NCI-H446 (cell line): ENCODE measurements at places on chromosomes 1 and 21.

- DNase-seq, result no peak
Observed at GRCh38 chr1:153598309-153599172, 14.4 kb downstream of the S100A16 start.

DNA sequence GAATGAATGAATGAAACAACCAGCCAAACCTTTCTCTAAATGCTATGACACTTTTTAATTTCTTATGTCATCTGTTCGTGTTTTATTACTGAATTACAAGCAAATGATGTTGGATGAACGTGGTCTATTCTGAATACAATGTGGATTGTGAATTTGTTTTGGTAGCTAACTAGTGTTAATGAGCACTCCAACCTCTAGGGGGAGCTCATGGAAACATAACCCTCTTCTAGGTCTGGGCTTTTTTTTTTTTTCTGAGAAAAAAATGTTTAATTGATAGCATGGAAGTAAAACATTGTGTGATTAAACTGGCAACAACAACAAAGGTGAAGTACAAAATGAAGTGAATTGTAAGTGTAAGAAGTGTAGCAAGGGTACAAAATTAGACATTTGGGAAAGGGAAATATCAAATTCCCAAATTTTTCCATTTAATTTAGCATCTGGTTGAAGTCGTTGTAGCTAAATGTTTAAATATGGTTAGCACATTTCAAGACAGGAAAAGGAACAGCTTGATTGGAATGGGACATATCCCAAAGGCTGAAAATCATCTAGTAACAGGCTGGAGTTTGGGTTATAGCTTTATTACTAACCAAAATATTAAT lies 42.6 kb upstream of the PTGS2 start:
- peak; percentile 28 for DNase-seq

DNA sequence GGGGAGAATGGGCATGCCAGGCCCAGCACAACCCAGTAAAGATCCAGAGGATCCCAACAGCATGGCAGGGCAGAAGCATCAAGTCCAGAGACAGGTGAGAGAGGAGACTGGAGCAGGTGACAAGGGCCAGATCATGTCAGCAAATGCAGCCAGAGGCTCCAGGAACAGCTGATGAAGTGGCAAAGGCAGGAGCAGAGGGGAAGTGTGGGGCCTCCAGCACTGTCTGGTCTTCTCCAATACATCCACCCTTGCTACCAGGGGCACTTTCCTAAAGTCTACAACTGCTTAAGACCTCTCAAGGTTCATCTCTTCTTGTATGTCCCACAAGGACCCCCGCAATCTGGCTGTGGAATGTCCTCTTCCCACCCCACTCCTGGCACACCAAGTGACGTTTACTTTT lies 17.4 kb downstream of the FAM163A start:
- no peak for DNase-seq

- no peak for DNase-seq
Observed at GRCh38 chr1:241624935-241625334, 15.2 kb downstream of the CHML start.

GRCh38 chr1:248243204-248243603 lies 12.0 kb downstream of the OR2M4 start:
- DNase-seq, result no peak

DNA sequence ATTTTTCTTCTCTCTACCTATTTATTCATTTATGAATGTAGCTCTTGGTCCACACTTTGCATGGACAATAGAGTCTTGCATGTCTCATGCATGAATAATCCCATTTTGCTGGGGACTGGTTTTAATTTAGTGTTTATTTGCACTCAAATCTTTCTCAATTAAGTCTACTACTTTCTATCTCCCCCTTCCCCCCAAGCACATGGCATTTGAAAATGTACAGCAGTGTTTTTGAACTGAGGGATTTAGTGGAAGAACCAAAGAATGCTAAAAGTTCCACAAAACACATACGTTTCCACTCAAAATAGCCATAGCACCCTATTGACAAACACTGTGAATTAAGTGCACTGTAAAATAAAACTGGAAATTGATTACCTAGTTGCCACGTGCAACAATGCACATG lies 119.5 kb upstream of the USH2A start:
- DNase-seq, result no peak

- DNase-seq, result no peak
Observed at GRCh38 chr1:38815903-38816627, 43.5 kb downstream of the RRAGC start.

GRCh38 chr1:232386294-232386693 lies 243.6 kb downstream of the SIPA1L2 start:
- DNase-seq, result no peak

DNA sequence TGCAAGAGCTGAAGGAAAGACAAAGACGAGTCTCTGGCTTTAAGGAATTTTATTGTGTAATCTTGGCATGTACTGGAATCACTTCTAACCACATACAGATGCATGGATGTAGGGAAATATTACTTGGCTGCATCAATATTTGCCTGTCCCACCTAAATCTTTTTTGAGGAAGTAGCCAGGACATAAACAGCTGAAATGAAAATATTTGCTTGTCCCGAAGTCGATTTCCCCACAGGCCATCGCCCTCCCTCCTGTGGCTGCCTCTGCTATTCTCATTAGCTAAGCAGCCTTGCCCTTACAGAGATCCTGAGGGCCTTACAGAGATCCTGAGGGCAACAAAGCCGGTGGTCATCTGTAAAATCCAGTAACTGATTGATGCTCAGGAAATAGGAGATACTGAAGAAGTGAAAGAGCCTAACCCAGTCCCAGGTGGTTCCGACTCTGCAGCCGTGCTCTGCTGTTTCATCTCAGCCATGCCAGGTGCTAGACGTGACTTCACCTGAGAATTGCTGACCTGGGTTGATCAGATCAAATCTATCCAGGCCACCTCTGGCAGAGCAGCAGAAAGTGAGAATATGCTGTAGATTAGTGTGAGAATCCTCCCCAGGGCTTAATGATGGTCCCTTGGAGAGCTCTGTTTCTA lies 25.5 kb downstream of the MAN1C1 start:
- no peak for DNase-seq

DNA sequence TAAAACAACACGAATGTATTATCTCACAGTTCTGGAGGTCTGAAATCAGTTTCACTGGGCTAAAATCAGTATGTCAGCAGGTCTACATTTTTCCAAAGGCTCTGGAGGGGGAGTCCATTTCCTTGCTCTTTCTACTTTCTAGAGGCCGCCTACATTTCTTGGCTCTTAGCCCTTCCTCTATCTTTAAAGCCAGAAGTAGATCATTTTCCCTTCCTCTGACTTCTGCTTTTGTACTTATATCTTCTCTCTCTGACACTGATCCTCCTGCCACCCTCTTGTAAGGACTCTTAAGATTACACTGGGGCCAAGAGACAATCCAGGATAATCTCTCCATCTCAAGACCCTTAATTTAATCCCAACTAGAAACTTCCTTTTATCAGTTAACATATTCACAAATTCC lies 41.4 kb downstream of the MSH4 start:
- DNase-seq, result no peak

DNA sequence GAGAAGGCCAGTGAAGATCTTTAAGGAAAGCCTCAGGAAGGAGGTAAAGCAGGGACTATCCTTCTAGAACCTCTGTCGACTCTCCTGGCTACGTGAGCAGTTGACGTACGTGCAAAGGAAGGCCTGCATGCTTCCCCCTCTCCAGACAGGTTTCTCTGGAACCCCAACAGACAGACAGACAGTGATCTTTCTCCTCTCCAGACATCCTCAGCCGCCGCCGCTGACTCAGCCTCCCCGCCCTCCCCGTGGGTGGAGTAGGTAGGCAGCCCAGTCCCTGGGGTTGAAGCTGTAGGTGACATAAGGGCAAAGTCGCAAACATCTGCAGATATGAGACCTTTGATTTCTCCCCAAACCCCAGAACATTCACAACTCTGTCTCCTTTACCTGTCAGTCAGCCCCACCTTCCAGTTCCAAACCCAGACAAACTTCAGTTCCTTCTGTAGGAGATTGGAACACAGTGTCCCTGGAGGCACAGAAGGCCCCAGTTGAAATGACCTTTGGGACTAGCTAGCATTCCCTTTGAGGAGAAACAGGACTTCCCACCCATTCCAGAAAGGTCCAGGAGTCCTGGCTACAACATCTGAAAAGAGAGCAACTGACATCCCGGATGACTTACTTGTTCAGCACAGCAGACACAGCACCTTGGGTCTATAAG lies 146.0 kb upstream of the JUN start:
- no peak for DNase-seq

- no peak for DNase-seq
Observed at GRCh38 chr1:206445116-206445515, 25.2 kb upstream of the IKBKE start.

- no peak for DNase-seq
Observed at GRCh38 chr21:36477559-36477958, 2.4 kb downstream of the CLDN14 start.

- DNase-seq, result no peak
Observed at GRCh38 chr1:76961820-76962207, 94.5 kb downstream of the ST6GALNAC5 start.

DNA sequence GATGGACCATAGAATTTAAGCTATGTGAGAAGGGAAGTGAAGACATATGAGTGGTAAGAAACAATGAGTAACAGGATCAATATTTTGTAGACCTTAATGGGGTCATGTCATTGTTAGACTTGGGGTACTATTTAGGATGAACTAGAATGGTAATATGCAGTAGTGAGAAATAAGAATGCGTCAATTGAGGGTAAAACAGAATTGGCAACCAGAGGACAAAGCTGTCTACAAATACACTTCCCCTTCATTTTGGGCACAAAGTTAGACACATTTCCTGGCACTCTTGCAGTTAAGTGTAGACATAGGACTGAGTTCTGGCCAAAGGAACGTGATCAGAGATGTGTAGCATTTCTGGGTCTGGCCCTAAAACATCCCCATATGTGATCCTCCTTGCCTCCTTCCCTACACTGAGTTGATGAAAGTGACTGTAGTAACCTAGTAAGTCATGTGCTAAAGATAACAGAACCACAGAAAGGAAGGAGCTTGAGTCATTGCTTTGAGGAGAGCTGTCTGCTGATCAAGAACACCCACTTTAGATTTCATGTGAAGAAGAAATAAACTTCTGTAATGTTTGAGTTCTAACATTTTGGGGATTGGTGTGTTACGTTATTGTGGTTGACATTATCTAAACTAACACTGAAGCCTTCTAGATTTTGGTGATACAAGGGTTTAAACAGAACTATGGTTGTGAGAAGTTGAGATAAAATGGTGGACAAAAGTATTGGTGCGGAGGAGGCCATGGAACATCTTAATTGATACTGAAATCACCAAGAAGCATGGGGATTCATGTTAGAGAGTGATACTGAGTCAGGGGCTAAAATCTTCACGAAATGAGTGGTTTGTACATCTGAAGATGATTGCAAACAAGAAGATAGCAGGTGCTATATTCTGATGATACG lies 41.7 kb downstream of the CD55 start:
- no peak for DNase-seq

GRCh38 chr1:13651279-13651678 lies 48.7 kb upstream of the PRDM2 start:
- no peak for DNase-seq

DNA sequence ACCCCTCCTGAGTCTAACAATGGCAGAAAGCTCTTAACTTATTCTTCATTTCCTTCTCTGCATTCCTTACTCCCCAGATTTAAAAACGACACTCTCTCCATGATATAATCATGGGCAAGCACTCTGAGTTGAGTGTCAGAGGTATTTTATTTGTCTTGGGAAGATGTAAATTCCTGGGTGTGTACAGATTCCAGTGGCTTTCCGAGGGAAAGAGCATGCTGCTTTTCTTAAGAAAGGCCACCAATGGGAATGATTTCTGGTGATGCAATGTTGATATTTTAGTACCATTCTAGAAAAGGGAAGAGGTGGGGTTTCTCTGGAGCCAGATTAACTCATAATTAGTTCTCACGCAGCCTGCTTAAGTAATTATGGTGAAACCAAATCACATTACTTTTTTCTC lies 47.8 kb upstream of the BTG3 start:
- no peak for DNase-seq

- DNase-seq, result peak; percentile 94
Observed at GRCh38 chr1:222634180-222635013, 16.5 kb downstream of the MIA3 start.

GRCh38 chr1:8461351-8462110 lies 143.6 kb downstream of the SLC45A1 start:
- DNase-seq, result no peak

DNA sequence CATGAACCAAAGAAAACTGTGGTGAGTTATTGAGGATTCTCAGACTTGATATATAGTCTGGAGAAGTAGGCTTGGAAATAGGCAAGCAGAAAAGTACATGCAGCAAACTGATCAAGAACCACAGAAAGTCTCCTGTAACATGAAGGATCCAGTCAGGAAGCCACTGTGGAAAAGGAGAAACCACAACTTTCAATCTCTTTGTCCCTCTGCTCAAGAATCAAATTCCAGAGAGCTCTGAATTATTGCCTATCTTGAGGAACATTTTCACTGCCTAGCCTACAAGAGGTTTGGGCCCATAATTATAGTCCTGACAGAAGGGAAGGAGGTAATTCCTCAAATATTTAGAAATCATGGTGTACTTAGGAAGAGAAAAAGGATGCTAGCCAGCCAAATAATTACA lies 43.0 kb upstream of the ADAMTS1 start:
- no peak for DNase-seq

GRCh38 chr1:155236451-155236850 lies 18.8 kb downstream of the ENTREP3 start:
- no peak for DNase-seq

GRCh38 chr1:238257018-238257621 lies 366.4 kb upstream of the ZP4 start:
- DNase-seq, result no peak
